ENCODE measurements at places on chromosomes 7 and 10.

GRCh38 chr7:157475601-157476000 is 138.8 kb downstream of the DNAJB6 start:
- no peak for DNase-seq

DNA sequence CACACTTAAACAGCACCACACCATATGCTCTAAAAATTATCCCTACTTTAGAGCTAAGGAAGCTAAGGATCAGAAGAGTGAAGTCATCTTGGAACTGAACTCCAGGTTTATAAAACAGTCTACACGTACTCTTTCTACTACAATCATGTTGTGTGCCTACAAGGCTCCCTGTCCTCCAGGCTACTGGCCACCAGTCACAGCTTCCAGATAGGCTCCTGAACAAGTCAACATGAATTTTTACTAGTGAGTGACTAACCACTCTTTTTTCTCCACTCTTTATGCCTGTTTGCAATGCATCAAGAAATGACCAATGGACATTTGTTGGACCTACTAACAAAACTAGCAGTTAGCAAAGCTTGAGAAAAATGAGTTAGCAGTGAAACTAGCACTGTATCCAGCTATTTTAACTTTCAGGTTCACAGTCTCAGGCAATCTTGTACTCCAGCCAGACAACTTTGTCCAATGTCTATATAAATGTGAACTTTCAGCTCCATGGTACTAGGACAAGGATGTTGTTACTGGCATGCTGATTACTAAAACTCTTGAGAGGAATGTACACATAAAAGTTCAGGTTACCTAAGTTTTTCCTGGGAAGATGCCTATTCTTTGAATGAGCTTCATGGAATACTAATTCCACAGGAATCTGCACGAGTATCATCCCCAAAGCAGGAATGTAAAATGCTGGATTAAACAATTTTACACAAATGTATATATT is 180.0 kb downstream of the BTAF1 start:
- no peak for DNase-seq

GRCh38 chr7:30202671-30203070 is 67.9 kb downstream of the MTURN start:
- DNase-seq: no peak

DNA sequence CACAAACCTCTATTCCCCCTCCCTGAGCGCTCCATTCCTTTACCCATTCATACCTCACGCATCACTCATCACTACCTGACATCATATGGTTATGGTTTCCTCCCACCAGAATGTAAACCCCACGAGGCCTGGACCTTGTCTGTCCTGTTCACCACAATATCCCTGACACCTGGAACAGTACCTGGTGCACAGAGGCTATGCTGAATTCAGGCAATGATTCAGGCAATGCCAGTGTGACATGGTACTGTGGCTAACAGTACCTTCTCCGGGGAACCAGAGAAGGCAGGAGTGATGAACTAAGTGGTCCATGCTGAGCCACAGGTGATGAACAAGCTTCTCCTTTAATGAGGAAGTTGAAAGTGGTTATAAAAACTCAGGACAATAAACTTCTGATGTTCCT is 202.5 kb upstream of the PLXNA4 start:
- no peak for DNase-seq

GRCh38 chr7:148987751-148988512 is 40.4 kb downstream of the PDIA4 start:
- peak; percentile 44 for DNase-seq

- DNase-seq: no peak
Observed at GRCh38 chr10:61898435-61898778, 3.1 kb upstream of the ARID5B start.

GRCh38 chr7:49783446-49783845 is 10.0 kb downstream of the VWC2 start:
- no peak for DNase-seq

DNA sequence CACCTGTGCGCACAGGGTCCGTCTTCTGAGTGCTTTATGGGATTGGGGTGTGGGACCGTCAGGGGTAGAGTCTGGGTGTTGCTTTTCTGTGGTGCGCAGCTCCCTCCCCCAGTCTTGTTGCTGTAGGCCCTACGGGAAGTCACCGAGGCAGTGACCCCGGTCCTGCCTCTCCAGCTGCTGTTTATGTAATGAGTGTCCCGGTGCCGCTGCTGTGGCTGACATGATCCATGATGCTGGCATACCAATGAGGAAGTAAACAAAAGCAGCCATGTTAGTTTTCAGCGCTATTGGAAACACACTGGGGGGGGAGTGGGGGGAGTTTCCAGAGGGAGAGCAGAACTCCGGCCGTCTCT is 1.1 kb downstream of the TRIM8 start:
- DNase-seq: peak; percentile 12

DNA sequence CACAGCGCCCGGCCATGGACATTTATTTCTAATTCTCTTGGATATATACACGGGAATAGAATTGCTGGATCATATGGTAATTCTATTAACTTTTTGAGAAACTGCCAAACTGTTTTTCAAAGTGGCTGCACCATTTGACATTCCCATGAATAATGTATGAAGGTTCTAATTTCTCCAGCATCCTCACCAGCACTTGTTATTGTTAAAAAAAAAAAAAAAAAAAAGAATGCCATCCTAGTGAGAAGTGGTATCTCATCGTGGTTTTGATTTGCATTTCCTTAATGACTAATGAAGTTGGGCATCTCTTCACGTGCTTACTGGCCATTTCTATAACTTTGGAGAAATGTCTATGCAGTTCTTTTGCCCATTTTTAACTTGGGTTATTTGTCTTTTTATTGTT is 13.5 kb downstream of the CNNM2 start:
- DNase-seq: no peak

GRCh38 chr10:119531067-119531466 is 11.5 kb downstream of the RGS10 start:
- DNase-seq: no peak
